ENCODE measurements at places on chromosomes 13 and 19. TPM values are rescaled to one million over a fixed set of nuclear protein-coding genes. Genes with fewer than 3 reads are reported as not detected.

Gene LMTK3
- 11.1 TPM for total RNA-seq

Gene MIA
- not detected for total RNA-seq

Gene C19orf85
- total RNA-seq, result 0.29 TPM

Gene SLC25A41
- total RNA-seq, result not detected

Gene SYNE4
- 23.8 TPM for total RNA-seq

Gene CCDC169
- total RNA-seq, result 19.8 TPM

Gene HSD17B14
- 43.0 TPM for total RNA-seq

- H3K27ac ChIP-seq, result no peak overlapping the region
- DNase-seq, result peak; percentile 42
- H3K4me3 ChIP-seq, result no peak overlapping the region
- H3K36me3 ChIP-seq, result peaks cover 8% of the 10 kb centered on the region
- H3K27me3 ChIP-seq, result no peaks in the 10 kb centered on the region
- H3K4me1 ChIP-seq, result peaks cover 5% of the 10 kb centered on the region
These were observed 10.1 kb upstream of the C2CD4C start for GRCh38 chr19:418761-419671.

DNA sequence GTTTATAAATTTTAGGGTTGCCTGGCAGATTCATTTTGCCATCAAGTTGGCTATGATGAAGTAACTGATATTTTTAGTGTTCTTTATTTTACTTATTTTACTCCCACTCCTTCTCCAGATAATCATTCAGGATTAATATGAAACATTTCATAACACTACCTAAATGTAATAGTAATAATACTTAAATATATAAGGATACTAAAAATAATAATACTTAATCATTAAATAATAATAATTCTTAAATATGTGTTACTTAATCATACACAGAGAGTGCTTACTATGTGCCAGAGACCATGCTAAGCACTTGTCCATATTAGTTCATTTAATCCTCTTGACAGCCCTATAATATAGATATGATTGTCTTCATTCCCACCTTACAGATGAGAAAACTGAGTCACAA, 23.0 kb upstream of the OXGR1 start:
- H3K27ac ChIP-seq, result no peak overlapping the region
- H3K4me1 ChIP-seq, result no peaks in the 10 kb centered on the region
- H3K27me3 ChIP-seq, result peaks cover 10% of the 10 kb centered on the region
- no peak overlapping the region for H3K4me3 ChIP-seq
- DNase-seq, result no peak

DNA sequence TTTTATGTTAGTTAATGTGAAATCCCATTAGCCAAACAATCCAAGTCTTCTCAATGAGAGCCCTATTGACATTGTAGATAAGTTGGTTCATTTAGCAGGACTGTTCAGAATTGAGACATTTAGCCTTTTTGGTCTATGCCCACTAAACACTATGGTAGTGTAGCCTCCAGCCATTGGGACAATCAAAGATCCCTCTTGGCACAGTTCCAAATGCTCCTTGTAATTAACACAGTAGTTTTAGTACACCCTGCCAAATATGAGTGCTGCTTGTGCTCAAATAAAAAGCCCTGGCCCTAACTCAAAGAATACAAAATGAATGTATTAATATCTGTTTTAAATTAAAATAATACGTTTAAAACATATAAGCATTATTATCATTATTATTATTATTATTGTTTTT, 15.4 kb upstream of the FAM216B start:
- H3K27me3 ChIP-seq, result no peaks in the 10 kb centered on the region
- H3K27ac ChIP-seq, result no peak overlapping the region
- no peaks in the 10 kb centered on the region for H3K4me1 ChIP-seq
- DNase-seq, result no peak
- no peaks in the 10 kb centered on the region for H3K36me3 ChIP-seq

GRCh38 chr19:21604351-21604926, 99.0 kb downstream of the ZNF429 start:
- H3K36me3 ChIP-seq, result no peaks in the 10 kb centered on the region
- DNase-seq, result peak; percentile 47
- H3K27ac ChIP-seq, result no peak overlapping the region

GRCh38 chr13:26813321-26813979, 52.9 kb upstream of the GPR12 start:
- H3K27me3 ChIP-seq, result peaks cover 6% of the 10 kb centered on the region
- no peaks in the 10 kb centered on the region for H3K4me1 ChIP-seq
- no peak overlapping the region for H3K27ac ChIP-seq

GRCh38 chr13:70666883-70667556, 558.8 kb upstream of the KLHL1 start:
- no peak for DNase-seq
- no peak overlapping the region for H3K27ac ChIP-seq
- H3K4me1 ChIP-seq, result no peaks in the 10 kb centered on the region

GRCh38 chr13:30009411-30009810, 159.0 kb upstream of the UBL3 start:
- DNase-seq, result no peak
- H3K36me3 ChIP-seq, result no peaks in the 10 kb centered on the region
- no peaks in the 10 kb centered on the region for H3K4me1 ChIP-seq
- H3K27ac ChIP-seq, result no peak overlapping the region
- H3K4me3 ChIP-seq, result no peak overlapping the region

DNA sequence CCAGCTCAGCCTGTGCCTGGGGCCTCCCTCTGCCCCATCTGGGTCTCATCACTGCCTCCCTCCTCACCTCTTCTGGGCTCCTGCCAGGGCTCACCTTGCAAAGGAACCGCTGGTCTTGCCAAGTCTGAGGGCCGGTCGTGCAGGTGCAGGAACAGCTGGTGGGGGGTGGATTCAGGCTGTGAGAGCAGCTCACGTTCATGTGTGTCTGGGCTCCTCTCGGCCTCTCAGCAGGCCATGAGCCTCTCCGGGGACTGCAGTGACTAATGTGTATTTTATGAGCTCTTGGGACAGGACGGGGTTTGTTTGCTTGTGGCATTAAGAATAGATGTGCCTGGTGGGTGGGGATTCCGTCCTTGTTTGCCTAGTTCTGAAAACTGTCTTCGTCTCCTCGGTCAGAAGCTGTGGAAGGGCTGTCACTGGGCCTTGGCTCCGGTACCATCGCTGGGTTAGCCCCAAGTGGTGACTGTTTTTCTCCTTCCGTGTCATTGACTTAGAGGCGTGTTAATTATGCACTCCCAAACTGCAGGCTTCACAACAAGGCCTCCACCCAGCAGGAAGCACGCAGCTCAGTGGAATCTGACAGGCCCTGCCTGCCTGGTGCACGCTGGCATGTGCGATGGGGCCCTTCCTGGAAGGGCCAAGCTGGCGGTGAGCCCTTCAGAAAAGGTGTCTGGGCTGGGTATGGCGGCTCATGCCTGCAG, 77.6 kb downstream of the KDM4B start:
- no peak for DNase-seq
- H3K36me3 ChIP-seq, result peaks cover 4% of the 10 kb centered on the region
- peak overlapping the region; percentile 78 for H3K27ac ChIP-seq
- no peaks in the 10 kb centered on the region for H3K27me3 ChIP-seq
- no peak overlapping the region for H3K4me3 ChIP-seq

GRCh38 chr19:41860419-41861115, 512 bp downstream of the RPS19 start:
- DNase-seq, result peak; percentile 53
- H3K36me3 ChIP-seq, result peaks cover 50% of the 10 kb centered on the region
- H3K27me3 ChIP-seq, result no peaks in the 10 kb centered on the region
- peak overlapping the region; percentile 85 for H3K27ac ChIP-seq

DNA sequence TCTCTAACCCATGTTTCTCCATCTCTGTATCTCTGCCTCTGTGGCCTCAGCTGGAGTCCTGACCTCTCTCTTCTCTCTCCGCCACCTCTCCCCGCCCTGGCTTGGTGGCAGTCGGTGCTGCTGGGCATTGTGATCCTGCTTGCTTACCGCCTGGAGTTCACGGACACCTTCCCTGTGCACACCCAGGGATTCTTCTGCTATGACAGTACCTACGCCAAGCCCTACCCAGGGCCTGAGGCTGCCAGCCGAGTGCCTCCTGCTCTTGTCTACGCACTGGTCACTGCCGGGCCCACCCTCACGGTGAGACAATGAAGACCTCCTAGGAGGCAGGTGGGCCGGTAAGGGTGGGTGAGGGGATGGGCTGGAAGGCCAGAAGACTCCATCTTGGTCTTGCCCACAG, 4.2 kb downstream of the PLPPR2 start:
- H3K27me3 ChIP-seq, result peaks cover 12% of the 10 kb centered on the region
- no peak overlapping the region for H3K27ac ChIP-seq
- H3K4me3 ChIP-seq, result no peak overlapping the region
- H3K36me3 ChIP-seq, result no peaks in the 10 kb centered on the region

GRCh38 chr13:46126056-46126455, 21.2 kb upstream of the CPB2 start:
- no peak for DNase-seq
- H3K36me3 ChIP-seq, result no peaks in the 10 kb centered on the region
- no peaks in the 10 kb centered on the region for H3K27me3 ChIP-seq
- no peak overlapping the region for H3K4me3 ChIP-seq
- no peaks in the 10 kb centered on the region for H3K4me1 ChIP-seq
- no peak overlapping the region for H3K27ac ChIP-seq

DNA sequence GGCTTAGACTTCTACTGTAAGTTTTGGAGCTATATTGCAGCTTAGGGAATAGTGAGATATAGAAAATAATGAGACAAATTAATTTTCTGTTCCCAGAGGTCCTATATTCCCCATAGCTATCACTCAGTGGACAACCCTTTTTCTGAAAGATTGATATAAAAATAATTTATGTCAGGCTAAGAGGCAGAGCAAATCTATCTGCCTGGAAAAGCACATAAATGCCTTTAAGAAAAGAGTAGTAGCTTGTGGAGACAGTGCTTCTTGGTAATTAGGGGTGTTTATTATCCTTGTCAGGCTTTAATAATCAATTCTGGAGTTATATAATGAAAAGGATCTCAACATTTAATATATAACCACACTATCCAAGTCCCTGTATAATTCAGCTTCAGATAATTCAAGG, 1162.8 kb upstream of the PCDH20 start:
- no peak overlapping the region for H3K4me3 ChIP-seq
- no peaks in the 10 kb centered on the region for H3K36me3 ChIP-seq
- H3K4me1 ChIP-seq, result no peaks in the 10 kb centered on the region
- H3K27ac ChIP-seq, result no peak overlapping the region
- DNase-seq, result no peak
- no peaks in the 10 kb centered on the region for H3K27me3 ChIP-seq

GRCh38 chr19:55646889-55647731, 902 bp upstream of the CCDC106 start:
- H3K27ac ChIP-seq, result no peak overlapping the region
- no peak for DNase-seq
- no peaks in the 10 kb centered on the region for H3K27me3 ChIP-seq
- peaks cover 18% of the 10 kb centered on the region for H3K36me3 ChIP-seq
- H3K4me3 ChIP-seq, result peak overlapping the region; percentile 85

DNA sequence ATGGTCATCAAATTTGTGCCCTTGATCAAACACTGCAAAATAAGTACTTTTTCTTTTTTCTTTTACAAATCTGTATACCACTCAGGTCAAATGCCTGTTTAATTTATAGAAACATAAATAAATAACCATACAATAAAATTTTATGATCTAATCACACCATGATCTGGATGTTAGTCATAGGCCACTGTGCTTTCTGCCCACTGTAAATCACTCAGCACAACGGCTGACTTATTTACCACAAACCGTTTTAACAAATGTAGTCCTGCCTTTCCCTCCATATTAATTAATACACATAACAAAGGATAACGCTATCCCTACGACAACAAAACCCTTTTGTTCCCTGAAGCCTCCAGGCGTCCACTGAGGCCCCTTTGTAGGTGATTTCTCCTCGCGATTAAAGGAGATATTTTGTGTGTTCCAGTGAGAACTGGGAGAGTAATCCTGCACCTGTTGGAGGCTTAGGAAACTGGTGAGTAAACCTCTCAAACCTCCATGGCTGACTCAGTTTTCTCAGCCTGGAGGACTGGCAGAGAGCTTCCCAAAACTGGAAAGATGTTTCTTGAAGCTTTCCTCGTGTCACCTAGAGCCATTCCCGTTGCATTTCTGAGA, 477.1 kb upstream of the SGCG start:
- no peak overlapping the region for H3K27ac ChIP-seq
- H3K4me1 ChIP-seq, result no peaks in the 10 kb centered on the region
- no peaks in the 10 kb centered on the region for H3K27me3 ChIP-seq
- H3K4me3 ChIP-seq, result no peak overlapping the region
- no peaks in the 10 kb centered on the region for H3K36me3 ChIP-seq

- DNase-seq, result peak; percentile 93
- peak overlapping the region; percentile 33 for H3K4me3 ChIP-seq
- no peaks in the 10 kb centered on the region for H3K27me3 ChIP-seq
- peaks cover 12% of the 10 kb centered on the region for H3K4me1 ChIP-seq
- no peaks in the 10 kb centered on the region for H3K36me3 ChIP-seq
- H3K27ac ChIP-seq, result no peak overlapping the region
These were observed 34.2 kb upstream of the TMEM255B start for GRCh38 chr13:113724780-113725315.

DNA sequence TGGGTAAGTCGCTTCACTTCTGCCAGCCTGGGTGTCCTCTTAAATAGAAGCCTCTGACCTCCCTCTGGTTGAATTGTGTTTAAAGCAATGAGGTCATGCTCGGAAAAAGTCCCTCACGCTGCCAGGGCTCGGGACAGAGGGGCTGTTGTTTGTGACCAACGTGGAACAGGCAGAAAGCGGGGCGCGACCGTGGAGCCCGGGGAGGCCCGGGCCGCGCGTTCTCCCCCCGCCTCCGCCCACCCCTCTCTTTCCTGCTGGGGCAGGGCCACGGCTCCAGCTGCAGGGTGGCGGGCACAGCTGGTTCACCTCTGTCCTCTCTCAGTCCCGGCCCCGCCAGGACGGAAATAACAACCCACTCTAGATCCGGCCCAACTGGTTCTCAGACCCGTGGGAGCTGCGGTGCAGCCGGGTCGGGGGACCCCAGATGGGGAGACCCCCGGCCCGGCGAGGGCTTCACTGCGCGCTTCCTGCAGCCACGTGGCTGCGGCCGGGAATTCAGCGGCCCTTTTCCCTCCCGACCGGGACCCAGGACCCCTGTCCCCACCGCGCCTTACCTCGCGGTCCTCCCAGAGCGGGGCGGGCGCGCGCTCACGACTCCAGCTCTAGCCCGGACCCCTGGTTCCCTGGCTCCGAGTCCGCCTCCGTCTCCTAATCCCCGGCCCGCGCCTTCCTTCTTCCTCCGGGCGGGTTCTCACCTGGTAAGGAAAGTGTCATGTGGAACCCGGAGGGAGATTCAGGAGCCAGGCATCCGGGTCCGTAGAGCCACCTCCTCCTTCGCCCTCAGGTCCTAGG, 1.9 kb downstream of the CDC42EP5 start:
- no peaks in the 10 kb centered on the region for H3K4me1 ChIP-seq
- H3K36me3 ChIP-seq, result no peaks in the 10 kb centered on the region
- peaks cover 33% of the 10 kb centered on the region for H3K27me3 ChIP-seq
- H3K4me3 ChIP-seq, result peak overlapping the region; percentile 40
- DNase-seq, result peak; percentile 72
- no peak overlapping the region for H3K27ac ChIP-seq

- no peak overlapping the region for H3K4me3 ChIP-seq
- no peak overlapping the region for H3K27ac ChIP-seq
- no peaks in the 10 kb centered on the region for H3K27me3 ChIP-seq
- no peaks in the 10 kb centered on the region for H3K4me1 ChIP-seq
- H3K36me3 ChIP-seq, result no peaks in the 10 kb centered on the region
These were observed 691.9 kb downstream of the UQCRFS1 start for GRCh38 chr19:28520998-28521568.

Data from endodermal cell (in vitro differentiated cells).